ENCODE measurements at places on chromosomes 4 and X.

GRCh38 chr4:126479709-126480108 lies 1153.0 kb upstream of the INTU start:
- no peak for DNase-seq

DNA sequence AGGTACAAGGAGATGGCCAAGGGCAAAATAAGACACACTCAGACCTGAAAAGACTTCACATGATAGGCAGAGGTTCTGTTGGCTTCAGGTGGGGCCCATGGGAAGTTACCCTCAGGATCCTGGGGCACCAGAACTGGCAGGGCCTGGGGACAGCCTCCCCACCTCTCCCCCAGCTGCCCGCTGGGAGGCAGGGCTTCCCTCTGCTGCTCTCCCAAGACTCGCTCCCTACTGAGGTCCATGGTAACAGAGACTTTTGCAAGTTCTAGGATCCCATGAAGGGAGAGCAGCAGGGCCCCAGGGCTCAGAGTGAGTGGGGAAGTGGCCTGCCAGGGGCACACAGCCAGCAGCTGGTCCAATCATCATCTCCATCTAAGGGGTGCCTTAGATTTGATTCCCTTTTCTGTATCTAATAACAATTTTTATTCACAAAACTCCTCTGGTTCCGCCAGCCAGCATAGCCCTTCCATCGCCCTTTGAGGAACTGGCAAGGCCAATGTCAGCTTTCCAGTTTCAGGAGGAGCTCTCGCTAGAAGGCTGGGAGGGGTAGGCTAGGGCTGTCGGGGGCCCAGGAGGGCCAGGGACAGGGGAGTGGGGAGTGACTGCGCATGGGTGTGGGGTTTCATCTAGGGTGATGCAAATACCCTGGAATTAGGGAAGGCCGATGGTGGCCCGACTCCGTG lies 78.2 kb downstream of the SLC2A9 start:
- DNase-seq, result no peak

DNA sequence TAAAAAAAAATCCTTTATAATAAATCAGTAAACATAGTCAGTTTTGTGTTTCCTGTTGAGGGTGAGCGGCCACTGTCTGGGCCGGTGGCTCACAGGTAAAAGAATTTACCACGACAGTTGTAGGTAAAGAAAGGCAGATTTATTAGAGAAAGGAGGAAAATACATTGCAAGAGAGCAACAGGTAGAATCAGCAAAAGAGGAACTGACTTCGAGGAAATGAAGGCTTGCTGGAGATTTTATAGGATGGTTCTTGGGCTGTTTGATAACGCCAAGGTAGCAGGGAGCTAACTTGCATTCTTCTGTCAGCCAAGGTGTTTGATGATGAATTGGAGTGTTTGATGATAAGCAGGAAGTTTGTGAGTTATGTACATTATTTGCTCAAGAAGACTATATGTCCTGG lies 2.8 kb downstream of the ZNF157 start:
- DNase-seq, result no peak

DNA sequence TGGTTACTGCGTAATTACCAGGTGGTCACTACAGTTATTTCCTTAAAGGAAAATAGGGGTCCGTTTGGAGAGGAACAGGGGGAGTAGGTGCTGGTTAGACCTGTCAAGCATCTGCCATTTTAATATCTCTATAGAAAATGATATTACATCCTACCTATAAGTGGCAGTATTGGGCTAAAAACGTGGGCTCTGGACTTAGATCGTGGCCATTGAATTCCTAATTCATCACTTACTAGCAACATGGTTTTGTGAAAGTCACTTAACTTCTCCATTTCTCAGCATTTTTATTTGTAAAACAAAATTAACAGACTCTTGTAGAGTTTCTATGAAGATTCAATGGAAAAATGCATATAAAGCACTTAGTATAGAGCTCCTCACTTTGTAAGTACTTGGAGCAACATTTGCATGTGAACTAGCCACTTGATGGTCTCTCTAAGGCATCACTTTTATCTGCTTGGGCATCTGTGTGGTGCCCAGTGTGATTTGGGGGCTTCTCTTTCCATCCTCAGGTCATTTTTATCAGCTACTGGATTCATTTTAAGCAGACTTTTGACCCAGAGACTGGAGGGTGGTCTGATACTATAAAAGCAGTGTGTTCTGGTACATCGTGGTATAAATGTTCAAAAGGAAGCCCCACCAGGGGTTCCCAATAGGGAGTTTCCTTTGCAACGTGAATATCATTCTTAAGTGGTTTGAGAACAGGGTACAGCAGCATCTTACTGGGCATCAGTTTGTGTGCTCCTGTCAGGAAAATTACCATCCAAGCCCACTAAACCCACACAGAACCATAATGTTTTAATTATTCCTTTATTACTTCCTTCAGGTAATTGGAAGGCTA lies 42.7 kb upstream of the RASSF6 start:
- DNase-seq, result no peak

DNA sequence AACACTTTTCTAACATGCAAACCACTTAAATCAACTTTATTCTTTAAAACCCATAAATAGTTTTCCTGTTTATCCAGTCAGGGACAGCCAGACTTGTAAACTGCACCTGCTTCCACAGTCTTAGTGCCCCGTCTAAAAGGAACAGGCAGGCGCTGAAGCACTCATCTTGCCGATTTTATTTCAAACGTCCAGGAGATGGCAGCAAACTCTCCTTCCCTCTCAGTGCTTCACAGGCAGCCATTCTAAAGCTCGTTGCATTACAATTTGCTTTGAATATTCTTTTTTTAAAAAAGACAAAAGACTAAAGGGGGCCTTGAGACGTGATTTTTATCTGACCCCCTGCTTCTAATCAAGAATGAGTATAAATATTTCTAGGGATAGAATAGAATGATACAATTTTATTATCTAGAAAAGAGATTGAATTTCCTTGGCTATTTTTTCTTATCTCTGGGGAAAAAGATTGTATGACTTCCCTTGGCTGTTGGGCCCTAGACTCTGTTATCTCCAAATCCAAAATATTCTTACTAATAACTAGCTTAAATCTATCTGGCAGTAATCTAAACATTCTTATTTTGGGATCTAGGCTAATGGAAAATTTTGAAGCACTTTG lies 93.6 kb upstream of the MYOZ2 start:
- peak; percentile 13 for DNase-seq

DNA sequence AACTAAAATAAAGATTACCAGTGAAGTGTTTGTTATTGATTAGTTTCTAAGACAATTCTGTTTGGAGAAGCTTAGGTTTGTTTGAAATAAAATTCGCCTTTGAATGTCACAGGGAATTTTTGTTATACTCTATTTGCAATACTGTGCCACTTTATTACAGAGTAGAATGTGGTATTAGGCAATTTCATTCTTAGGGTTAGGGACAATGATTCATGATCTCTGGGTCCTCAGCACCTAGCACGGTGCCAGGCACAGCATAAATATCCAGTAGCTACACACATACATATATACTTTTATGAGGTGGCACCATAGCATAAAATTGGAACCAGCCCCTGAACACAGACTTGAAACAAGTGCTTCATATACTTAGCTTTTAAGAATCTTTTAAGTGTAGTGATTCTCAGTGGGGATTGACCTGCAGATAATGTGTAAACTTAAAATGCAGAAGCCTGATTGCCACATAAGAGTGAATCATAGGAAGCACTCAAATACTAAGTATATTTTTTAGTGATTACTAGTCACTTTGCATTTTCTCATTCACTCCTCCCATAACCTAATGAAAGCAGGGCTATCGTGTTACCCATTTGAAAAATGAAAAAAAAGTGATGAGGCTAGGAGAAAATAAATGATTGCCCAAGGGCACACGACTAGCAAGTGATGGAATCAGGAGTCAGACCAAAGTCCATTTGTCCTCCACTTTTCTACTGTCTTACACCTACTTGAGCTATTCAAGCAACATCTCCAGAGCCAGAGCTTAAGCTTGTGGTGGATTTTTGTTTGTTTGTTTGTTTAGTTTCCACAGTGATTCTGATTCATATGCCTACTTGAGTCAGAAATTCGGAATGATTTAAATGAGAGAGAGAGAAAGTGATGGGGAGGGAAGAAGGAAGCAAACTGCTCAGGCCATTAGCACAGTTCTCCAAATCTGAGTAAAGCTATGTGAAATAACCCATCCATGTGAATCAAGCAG lies 366.0 kb upstream of the FGF13 start:
- DNase-seq, result no peak

GRCh38 chr4:152771741-152772533 lies 7.6 kb downstream of the TIGD4 start:
- DNase-seq, result no peak

- DNase-seq, result no peak
These were observed 65.3 kb downstream of the PALLD start for GRCh38 chr4:168562041-168562571.

- DNase-seq, result no peak
These were observed 157.4 kb downstream of the PTTG2 start for GRCh38 chr4:38117591-38117990.

Measured in stimulated activated CD8-positive, alpha-beta memory T cell treated with anti-CD3 and anti-CD28 coated beads, Interleukin-4, amount 100 ng/mL, for 4 hours (primary cell).